ENCODE measurements at places on chromosomes 5 and 9.
A peak's percentile ranks its signal among the peaks of the same experiment; 100 is the strongest.

GRCh38 chr5:92378966-92379611 is 996.0 kb upstream of the ARRDC3 start:
- DNase-seq = no peak

DNA sequence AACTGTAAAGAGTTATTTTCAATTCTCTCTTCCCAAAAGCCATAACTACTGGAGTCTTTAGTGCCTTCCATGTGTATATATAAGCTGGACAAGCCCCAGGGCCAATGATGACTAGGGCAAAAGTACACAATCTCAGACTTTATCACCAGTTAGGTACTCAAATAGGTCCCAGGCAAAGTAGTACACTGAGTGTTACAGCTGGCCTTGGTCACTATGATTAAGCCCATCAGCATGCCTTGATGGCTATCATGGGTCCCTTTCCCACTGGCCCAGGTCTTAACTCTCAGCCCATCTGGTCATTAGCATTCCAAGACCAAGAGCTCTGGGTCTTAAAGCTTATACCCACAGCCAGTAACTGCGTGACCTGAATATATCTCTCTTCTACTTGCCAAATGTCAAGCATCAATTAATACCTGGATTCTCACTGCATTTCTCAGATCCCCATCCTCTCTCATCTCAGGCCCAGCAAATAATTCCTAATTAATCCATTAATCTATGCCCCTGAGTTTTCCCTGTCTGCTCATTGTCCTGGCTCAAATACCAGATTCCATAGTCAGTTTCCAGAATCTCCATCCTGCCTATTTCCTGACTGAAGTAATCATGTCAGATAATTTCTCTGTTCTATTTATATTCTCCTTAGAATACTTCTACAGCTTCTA is 62.3 kb downstream of the NR6A1 start:
- DNase-seq = no peak

- no peak for DNase-seq
Observed at GRCh38 chr5:69113851-69114250, 20.0 kb downstream of the SLC30A5 start.

- DNase-seq = no peak
Observed at GRCh38 chr9:114035845-114036801, 42.0 kb downstream of the AMBP start.

GRCh38 chr5:61449804-61450492 is 117.9 kb downstream of the ZSWIM6 start:
- no peak for DNase-seq

DNA sequence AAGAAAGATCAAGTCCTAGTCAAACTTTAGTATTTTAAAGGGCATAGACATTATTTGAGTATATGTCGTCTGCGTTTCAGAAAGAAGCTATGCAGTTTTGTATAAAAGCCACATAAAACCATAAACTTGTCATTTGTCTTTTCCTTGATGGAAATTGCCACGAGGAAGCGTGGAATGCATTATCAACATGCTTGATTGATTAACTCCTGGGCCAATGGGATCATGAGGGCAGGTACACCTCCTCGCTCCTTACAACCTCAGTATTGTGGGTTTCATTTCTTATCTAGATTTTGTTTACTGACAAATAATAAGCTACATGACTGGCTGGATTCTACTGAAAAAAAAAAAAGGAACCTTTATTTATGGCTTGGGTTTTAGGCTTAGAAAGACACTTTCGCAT is 122.5 kb upstream of the RFX3 start:
- no peak for DNase-seq

DNA sequence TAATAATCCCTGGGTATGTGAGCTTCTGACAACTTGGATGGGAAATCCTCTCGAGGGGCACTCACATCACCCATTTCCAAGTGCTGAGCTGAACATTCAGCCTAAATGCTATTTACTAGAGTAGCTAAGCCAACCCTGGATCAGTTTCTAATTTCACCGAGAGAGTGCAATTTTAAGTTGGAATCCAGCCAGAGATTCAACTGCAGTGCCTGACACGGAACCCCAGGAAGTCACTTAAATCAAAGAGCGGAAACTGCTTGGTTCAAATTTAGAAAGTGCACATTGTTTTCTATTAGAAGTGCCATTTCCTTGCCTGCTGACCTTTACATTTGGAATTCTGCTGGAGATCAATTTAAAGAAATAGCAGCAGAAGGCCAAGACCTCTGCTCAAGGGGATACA is 8.8 kb downstream of the SPRY4 start:
- DNase-seq = no peak

DNA sequence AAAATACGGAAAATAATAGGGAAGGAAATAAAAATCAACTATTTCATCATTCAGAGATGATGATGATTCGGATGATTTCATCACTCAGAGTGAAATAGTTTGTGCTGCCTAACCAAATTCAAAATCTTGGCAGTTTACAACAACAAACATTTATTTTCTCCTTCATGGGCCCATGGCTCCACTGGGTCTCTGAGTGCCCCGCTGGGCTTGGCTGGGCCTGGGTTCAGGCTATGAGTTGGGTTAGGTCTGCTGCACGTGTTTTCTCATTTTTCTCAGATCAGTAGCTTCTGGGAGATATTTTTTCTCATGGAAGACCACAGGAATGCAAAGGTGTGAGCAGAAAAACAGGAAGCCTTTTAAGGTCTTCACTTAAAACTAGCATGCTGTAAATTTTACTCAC is 24.0 kb upstream of the F2RL1 start:
- no peak for DNase-seq

DNA sequence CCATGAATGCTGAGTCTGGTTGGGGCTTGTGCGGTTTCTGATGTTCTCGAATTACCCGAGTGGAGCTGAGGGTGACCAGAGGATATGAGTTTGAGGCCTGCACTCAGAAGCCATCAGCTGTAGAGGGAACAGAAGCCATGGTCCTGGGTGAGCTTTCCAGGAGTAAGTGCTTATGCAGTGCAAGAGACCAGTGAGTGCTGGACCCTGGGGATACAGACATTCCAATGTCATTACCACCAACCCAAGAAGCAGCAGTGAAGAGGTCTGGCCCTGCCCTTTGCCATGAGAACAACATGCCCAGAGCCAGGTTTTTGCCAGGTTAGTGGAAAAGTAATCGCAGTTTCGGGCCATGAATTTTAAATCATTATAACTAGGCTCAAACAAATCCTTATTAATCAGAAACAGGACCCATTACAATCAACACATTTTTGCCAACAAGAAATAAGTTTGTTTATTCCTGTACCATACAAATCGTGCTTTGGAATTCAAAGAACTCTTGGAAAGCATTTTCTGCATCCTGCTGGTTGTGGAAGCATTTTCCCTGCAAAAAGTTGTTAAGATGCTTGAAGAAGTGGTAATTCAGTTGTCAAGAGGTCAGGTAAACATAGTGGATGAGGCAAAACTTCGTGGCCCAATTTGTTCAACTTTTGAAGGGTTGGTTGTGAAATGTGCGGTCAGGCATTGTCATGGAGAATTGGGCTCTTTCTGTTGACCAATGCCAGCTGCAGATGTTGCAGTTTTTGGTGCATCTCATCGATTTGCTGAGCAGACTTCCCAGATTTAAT is 154.6 kb downstream of the SYK start:
- no peak for DNase-seq

DNA sequence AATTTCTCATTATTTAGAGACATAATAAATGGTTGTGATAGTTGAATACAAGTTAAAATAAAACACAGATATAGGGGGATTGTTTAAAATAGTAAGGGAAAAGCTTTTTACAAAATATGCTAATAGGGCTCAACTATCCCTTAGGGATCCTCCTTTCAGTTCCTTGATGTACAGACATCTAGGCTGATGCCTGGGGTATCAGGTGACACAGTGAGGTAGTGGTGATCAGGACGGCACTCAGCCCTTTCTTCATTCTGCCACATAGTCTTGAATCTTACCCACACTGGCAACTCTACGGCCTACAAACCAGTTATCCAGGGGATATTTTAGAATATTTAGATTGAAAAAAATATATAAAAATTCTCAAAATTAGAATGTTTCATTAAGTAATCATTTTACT is 12.5 kb upstream of the SLC35D2 start:
- DNase-seq = no peak

GRCh38 chr5:108634617-108635288 is 112.9 kb upstream of the FER start:
- no peak for DNase-seq

- DNase-seq = no peak
Observed at GRCh38 chr5:75167345-75167744, 69.3 kb downstream of the ANKRD31 start.

DNA sequence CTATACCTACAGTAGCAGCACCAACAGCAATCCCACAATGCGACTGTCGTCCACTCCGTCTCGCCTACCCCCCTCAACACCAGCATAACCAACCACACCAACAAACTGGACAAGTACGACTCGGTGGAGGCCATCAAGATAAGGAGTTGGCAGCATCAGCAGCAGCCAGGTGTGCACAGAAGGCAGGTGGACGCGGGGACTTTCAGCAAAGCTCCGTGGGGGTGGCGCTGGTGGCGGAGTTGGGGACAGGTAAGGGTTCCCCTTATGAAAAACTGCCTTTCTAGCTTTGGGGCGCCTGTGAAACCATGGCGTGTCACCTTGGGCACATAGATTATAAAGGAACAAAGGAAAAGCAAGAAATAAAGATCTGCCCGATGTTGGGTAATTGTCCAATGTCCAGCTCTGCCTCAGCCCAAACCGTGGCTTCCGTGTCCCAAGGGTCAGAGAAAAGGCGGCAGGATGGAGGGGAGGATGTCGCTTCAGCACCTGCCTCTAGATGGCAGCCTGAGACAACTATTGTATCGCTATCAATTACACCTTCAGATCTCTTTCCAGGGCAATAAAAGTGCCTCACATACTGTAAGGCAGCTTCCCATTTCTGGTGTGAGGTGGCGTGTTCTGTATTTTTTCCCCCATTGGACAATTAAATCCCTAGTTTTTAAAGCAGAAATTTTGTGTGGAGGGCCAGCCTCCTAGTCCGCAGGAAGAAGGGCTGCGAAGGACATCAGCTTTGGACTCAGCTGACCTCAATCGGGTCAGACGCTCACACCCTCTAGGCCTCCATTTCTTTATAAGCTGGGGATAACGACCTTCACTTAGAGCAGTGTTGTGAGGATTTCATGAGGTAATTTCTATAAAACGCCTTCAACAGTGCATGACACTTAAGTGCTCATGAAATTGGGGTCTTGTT is 58.8 kb downstream of the MTRR start:
- peak; percentile 17 for DNase-seq

GRCh38 chr9:82148901-82149461 is 160.4 kb downstream of the SPATA31D1 start:
- DNase-seq = no peak

GRCh38 chr5:131647048-131647769 is 12.2 kb upstream of the RAPGEF6 start:
- no peak for DNase-seq

DNA sequence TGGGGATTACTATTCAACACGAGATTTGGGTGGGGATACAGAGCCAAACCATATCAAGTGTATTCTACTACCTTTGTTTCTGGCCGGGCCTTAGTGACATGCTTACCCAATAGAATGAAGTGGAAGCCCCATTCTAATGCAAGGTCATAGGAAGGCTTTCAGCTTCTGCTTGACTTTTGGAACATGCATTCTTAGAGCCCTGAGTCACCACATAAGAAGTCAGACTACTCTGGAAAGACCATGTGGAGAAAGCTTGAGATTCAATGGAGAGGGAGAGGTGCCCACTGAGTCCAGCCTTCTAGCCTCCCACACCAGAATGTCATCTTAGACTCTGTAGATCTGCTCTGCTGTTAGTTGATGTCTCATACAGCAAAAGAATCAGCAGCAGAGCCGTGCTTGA is 155.7 kb upstream of the FBN2 start:
- no peak for DNase-seq

DNA sequence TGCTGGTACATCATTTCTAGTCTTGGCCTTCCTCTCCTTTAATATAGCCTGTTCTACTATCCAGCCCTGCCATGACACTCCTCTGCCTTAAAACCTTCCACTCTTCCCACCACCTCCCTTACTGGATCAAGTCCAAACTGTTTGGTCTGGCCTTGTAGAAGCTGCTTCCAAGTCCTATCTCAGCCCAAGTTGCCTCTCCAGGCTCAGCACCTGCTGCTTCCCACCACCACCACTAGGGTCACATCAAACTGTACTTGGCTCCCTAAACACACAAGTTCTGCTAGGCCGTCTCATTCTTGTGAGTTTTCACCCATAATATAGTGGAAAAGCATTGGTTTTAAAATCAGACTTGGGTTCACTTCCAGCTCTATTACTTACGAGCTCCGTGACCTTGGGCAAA is 1.4 kb downstream of the NDUFA8 start:
- peak; percentile 11 for DNase-seq

GRCh38 chr5:6243706-6244338 is 134.5 kb downstream of the MED10 start:
- DNase-seq = no peak

DNA sequence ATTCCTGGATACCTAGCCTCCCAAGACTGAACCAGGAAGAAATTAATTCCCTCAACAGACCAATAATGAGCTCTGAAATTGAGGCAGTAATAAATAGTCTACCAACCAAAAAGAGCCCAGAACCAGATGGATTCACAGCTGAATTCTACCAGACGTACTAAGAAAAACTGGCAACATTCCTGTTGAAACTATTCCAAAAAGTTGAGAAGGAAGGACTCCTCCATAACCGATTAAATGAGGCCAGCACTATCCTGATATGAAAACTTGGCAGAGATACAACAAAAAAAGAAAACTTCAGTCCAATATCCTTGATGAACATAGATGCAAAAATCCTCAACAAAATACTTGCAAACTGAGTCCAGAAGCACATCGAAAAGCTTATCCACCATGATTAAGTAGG is 392.5 kb upstream of the GRAMD2B start:
- no peak for DNase-seq

DNA sequence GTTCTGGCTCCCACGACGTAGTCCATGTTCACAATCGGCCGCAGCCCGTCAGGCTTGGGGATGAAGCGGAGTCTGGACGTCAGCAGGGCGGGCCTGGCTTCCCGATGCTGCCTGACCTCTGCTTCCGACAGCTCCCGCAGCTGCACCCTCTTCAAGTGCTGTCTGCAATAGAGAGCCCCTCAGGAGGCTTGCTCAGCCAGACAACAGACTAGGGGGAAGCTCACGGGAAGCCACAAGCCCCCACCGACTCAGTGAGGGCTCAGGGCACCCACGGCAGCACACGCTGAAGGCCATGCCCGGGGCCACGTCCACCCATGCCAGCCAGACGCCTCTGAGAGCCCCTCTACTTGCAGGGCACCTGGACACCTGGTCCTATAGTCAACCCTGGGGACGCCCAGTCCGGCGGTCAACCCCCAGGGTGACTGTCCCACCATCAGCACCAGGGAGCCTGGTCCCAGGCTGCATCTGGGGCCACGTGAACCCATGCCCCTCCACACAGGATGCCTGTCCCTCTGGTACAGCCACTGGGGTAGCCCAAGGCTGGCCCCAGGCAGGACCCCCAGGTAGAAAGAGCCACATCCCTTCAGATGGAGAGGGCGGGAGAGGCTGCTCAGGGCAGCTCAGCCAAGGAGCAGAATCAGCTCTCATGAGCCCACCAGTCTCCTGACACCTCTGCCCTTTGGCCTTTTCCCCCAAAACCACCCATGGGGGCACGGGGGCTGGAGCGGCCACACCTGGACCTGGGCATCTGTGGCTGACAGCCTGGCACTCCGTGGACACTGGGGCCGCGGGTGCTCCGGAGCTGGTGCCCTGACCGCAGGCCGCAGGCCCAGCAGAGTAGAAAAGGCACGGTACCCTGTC is 14.5 kb downstream of the TERT start:
- no peak for DNase-seq

All from stimulated activated CD4-positive, alpha-beta T cell treated with anti-CD3 and anti-CD28 coated beads, Interleukin-12 subunit alpha, Interleukin-12 subunit beta, amount 100 ng/mL, for 4 hours (primary cell).